Effector CD4-positive, alpha-beta T cell (primary cell): ENCODE measurements at places on chromosomes 7 and 10.

GRCh38 chr7:28199021-28199510, 18.5 kb upstream of the JAZF1 start:
- DNase-seq = no peak

- DNase-seq = no peak
Observed at GRCh38 chr10:131723297-131724168, 177.3 kb upstream of the PPP2R2D start.

- DNase-seq = no peak
Observed at GRCh38 chr7:93601363-93601762, 26.8 kb upstream of the CALCR start.

- no peak for DNase-seq
Observed at GRCh38 chr7:23467291-23467805, 2.9 kb downstream of the IGF2BP3 start.

DNA sequence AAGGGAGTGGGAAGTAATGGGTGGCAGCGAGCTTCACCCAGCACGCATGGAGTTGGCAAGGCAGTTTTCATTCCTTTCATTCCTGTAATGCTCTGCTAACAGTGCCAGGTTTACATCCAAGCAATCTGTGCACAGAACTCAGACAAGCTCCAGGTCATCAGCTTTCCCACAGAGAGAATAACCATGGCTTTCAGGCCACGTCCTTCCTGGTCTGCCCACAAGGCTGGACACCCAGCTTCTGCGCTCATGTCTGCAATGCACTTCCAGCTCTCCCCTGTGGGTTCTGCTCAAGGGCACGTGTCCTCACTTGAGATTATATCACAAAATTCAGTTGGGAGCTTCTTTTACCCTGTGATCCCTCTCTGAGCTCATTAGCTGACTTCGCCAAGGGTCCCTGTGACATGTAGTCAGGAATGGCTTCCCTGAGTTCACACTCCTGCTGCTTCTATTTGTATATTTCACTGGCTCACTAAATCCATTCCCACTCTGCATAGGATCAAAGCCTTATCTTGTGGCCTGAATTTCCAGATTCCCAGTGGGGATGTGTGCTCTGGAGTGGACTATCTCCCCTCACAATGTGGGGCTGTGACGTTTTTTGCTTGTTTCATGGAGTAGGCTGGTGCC, 18.6 kb downstream of the AKR1C2 start:
- no peak for DNase-seq

- no peak for DNase-seq
Observed at GRCh38 chr7:150996376-150997074, 5.7 kb downstream of the NOS3 start.
